T-cell (primary cell): ENCODE measurements at places on chromosomes 16 and 17. TPM values are rescaled to one million over a fixed set of nuclear protein-coding genes. Genes with fewer than 3 reads are reported as not detected.

The CPNE7 gene
- 5.1 TPM for total RNA-seq

- H3K27ac ChIP-seq = peak overlapping the region; percentile 54
- no peaks in the 10 kb centered on the region for H3K27me3 ChIP-seq
- H3K36me3 ChIP-seq = peaks cover 9% of the 10 kb centered on the region
- H3K4me1 ChIP-seq = peaks cover 5% of the 10 kb centered on the region
- peak overlapping the region; percentile 94 for H3K4me3 ChIP-seq
These were observed 759 bp downstream of the ELAC2 start for GRCh38 chr17:13016881-13017654.

DNA sequence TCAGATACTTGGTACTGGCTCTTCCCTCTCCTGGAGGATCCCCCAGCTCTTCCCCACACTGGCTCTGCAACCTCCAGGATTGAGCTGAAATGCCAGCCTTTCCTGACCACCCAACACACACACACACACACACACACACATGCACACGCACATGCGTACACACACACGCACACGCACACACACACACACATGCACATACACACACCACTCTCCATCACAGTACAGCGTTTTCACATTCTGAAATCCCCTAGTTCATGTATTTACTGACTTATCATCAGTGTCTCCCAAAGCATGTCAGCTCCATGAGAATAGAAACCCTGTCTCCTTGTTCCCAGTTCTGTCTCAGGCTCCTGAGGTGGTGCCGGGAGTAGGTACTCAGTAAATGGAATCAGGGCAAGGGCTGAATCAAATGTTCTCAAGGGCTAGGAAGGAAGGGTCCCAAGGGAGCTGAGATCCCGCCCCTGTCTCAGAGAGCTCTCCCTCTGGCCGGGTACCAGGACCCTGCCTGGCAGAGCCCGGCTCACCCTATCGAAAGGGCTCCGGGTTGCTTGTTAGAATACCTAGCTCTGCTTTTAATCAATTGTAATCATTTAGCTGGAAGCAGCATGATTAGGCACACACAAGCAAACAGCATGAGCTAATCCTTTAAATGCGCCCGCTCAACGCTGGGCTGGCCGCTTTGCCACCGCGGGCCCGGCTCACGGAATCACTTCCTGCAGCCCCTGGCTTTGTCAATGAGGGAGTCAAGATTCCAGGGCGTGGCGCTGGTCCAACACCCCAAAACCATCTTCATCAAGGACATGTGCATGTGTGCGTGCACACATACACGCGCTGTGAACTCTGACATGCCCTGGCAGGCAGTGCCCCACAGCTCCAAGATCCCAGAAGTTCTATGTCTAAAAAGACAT lies 140.7 kb downstream of the C16orf78 start:
- H3K4me3 ChIP-seq = no peak overlapping the region
- H3K27ac ChIP-seq = no peak overlapping the region
- H3K36me3 ChIP-seq = no peaks in the 10 kb centered on the region
- no peak for DNase-seq

DNA sequence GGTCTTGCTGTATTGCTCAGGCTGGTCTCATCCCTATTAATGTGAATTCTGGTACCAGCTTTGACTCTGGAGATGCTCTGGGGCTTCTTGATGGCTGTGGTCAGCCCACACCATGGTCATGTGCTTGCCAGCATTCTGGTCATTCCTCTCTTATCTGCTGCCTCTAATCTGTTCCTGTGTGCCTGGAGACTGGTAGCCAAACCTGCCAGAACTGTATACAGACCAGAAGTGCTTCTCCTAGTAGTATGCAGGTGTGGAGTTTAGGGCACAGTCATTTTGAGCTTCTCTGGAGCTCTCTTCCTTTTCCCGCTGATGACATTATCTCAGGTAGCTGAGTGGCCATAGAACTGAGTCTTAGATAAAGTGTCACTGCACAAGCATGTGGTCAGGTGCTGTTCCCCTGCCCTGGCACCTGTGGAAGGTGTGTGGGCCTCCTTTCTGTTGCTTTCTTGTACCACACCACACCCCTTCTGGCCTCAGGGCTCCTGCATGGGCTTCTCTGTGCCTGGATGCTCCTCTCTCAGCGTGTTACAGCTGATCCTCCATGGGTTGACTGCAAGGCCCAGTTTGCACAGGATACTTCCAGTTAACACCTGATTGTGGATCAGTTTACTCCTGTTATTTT lies 162.7 kb downstream of the SPECC1 start:
- H3K27ac ChIP-seq = no peak overlapping the region
- no peak for DNase-seq
- no peaks in the 10 kb centered on the region for H3K4me1 ChIP-seq
- no peaks in the 10 kb centered on the region for H3K36me3 ChIP-seq

The ALOX15 gene
- total RNA-seq = not detected
